ENCODE measurements at places on chromosomes 2 and 18. TPM values are rescaled to one million over a fixed set of nuclear protein-coding genes. Genes with fewer than 3 reads are reported as not detected.
A peak's percentile ranks its signal among the peaks of the same experiment; 100 is the strongest.

- DNase-seq = peak; percentile 81
These were observed 725 bp upstream of the ANKRD53 start for GRCh38 chr2:70977605-70978205.

DNA sequence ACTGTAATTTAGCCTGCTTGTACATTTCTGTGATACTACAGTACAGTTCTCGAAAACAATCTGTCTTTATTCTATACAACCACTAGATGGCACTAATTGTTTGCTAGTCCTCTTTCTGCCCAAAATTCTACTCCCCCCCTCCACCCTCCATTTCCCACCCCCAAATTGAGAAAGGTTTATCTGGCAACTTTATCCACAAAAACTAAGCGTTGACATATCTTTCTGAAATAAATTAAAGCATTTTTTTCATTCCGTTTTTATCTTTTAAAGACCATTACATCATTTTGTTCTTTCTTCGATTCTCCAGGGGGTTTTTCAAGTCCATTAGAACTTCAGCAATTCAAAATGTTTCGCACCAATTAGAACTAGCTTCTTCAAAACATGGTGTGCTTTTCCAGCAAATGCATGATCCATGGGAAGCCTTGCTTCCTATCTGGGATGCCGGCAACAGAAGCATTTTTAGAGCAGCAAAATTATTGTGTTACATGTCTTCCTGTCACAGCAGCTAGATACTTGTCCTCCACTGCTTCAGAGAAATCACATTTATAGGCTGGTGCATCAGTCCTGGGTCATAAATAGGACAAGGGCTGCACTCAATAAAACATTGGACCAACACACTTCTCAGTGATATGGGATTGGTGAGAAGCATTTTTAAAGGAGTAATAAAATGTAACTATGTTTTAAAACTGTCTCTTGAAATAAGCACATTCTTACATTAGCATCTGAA, 241.3 kb downstream of the PAX3 start:
- DNase-seq = no peak

DNA sequence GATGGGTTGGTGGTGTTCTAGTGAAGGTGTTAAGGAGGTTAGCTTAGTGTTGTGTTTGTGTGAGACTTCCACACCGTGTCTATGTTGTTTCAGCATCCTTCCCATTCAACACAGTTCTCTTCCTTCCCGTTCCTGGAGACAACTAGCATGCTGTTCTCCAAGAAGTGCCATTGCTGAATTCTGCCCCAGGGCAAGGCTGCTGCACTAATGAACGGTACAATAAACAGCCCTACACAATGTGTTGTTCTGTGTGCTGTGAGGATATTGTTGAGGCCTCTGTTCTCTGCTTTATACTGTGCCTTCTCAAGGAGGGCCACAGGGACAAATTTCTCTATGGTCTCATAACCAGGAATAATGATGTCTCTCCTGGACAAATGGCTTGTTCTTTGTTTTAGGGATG, 39.8 kb upstream of the ZEB2 start:
- no peak for DNase-seq

- DNase-seq = peak; percentile 84
These were observed 502 bp downstream of the MERTK start for GRCh38 chr2:111898703-111899514.

- DNase-seq = no peak
These were observed 1069.2 kb upstream of the SLC39A10 start for GRCh38 chr2:194587739-194588270.

Gene TUBA4B
- not detected for total RNA-seq

All from posterior vena cava (tissue), 2 donors.